H1 (cell line): ENCODE measurements at places on chromosomes 1 and 21. TPM values are rescaled to one million over a fixed set of nuclear protein-coding genes. Genes with fewer than 3 reads are reported as not detected.

DNA sequence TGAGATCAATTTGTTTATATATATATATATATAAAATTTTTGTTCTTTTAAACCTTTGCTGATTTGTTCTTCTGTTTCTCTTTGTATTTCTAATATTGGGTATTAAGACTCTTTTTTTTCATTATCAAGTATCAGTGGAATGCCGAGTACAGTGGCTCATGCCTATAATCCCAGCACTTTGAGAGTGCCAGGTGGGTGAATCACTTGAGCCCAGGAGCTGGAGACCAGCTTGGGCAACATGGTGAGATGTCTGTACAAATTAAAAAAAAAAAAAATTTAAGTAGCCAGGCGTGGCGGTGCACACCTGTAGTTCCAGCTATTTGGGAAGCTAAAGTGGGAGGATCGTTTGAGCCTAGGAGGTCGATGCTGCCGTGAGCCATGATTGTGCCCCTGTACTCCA is 67.1 kb downstream of the MAST2 start:
- no peak for DNase-seq
- H3K27ac ChIP-seq: no peak overlapping the region
- no peaks in the 10 kb centered on the region for H3K4me1 ChIP-seq
- no peak overlapping the region for H3K4me3 ChIP-seq
- no peaks in the 10 kb centered on the region for H3K27me3 ChIP-seq
- H3K36me3 ChIP-seq: no peaks in the 10 kb centered on the region

DNA sequence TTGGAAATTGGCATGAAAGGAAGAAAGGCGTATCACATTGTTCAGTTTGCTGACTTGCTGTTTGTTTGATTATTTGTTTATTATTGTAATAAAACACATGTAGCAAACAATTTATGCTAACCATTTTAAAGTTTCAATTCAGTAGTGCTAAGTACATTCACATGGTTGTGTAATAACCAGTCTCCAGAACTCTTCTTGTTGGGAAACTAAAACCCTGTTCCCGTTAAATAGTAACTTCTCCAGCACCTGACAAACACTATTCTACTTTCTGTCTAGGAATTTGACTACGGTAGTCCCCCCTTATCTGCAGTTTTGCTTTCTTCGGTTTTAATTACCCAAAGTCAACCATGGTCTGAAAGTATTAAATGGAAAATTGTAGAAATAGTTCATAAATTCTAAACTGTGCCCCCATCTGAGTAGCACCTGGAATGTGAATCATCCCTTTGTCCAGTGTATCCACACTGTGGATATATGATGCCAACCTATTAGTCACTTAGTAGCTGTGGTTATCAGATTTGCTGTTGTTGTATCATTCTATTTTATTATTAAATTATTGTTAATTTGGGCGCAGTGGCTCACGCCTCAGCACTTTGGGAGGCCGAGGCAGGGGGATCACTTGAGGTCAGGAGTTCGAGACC is 5.5 kb downstream of the MORC3 start:
- H3K27me3 ChIP-seq: no peaks in the 10 kb centered on the region
- DNase-seq: no peak
- H3K36me3 ChIP-seq: no peaks in the 10 kb centered on the region

- H3K36me3 ChIP-seq: no peaks in the 10 kb centered on the region
- DNase-seq: no peak
- no peak overlapping the region for H3K27ac ChIP-seq
These were observed 12.5 kb upstream of the HNRNPR start for GRCh38 chr1:23356471-23357137.

GRCh38 chr1:25948641-25949040 is 42.4 kb upstream of the STMN1 start:
- no peak overlapping the region for H3K4me3 ChIP-seq
- no peak for DNase-seq
- no peaks in the 10 kb centered on the region for H3K4me1 ChIP-seq
- no peaks in the 10 kb centered on the region for H3K36me3 ChIP-seq
- H3K27me3 ChIP-seq: no peaks in the 10 kb centered on the region

DNA sequence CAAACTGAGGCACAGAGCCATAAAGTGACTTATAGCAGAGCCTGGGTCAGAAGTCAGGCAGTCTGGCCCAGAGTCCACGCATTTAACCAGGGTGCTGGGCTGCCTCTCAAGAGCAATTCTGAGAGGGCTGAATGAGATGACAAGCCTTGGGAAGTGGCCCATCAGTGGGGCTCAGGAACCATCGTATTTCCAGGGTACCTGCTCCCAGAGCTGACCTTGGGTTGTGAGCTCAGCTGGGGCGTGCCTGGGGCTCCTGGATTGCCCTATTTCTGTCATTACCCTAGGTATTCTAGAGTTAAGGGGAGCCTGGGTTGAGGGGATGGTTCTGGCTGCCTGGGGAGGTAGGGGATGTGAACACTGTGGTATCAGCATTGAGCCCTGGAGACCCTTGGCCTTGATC is 49.4 kb downstream of the LGR6 start:
- peaks cover 5% of the 10 kb centered on the region for H3K4me1 ChIP-seq
- no peak overlapping the region for H3K27ac ChIP-seq
- no peak overlapping the region for H3K4me3 ChIP-seq
- H3K27me3 ChIP-seq: no peaks in the 10 kb centered on the region
- DNase-seq: no peak

DNA sequence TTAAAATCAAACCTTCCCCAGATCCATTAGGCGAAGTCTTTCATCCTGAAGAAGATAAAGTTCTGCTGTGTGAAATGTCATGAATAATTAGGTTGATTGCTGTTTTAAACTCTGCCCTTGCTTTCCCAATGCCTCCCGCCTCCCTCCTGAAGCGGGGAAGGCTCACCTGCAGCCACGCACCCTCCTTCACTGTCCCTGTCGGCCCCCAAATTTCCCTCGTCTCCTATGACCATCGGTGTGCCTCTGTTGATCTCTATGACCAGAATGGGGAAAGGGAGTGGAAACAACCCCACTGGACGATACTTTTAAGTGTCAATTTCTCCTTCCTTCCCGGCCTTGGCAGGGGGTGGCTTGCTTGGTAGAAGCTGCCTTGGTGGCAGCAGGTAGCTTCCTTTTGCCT is 35.1 kb downstream of the LHX4 start:
- no peaks in the 10 kb centered on the region; the same call in 1 of the 2 replicates for H3K27me3 ChIP-seq
- H3K27ac ChIP-seq: no peak overlapping the region
- H3K4me1 ChIP-seq: peaks cover 12% of the 10 kb centered on the region; the same call in 1 of the 2 replicates
- H3K4me3 ChIP-seq: no peak overlapping the region

- no peak overlapping the region for H3K27ac ChIP-seq
- H3K27me3 ChIP-seq: peaks cover 11% of the 10 kb centered on the region
- H3K4me1 ChIP-seq: peaks cover 13% of the 10 kb centered on the region
- DNase-seq: no peak
- no peaks in the 10 kb centered on the region for H3K36me3 ChIP-seq
- H3K4me3 ChIP-seq: no peak overlapping the region
These were observed 2.7 kb downstream of the COLGALT2 start for GRCh38 chr1:184034761-184035379.

DNA sequence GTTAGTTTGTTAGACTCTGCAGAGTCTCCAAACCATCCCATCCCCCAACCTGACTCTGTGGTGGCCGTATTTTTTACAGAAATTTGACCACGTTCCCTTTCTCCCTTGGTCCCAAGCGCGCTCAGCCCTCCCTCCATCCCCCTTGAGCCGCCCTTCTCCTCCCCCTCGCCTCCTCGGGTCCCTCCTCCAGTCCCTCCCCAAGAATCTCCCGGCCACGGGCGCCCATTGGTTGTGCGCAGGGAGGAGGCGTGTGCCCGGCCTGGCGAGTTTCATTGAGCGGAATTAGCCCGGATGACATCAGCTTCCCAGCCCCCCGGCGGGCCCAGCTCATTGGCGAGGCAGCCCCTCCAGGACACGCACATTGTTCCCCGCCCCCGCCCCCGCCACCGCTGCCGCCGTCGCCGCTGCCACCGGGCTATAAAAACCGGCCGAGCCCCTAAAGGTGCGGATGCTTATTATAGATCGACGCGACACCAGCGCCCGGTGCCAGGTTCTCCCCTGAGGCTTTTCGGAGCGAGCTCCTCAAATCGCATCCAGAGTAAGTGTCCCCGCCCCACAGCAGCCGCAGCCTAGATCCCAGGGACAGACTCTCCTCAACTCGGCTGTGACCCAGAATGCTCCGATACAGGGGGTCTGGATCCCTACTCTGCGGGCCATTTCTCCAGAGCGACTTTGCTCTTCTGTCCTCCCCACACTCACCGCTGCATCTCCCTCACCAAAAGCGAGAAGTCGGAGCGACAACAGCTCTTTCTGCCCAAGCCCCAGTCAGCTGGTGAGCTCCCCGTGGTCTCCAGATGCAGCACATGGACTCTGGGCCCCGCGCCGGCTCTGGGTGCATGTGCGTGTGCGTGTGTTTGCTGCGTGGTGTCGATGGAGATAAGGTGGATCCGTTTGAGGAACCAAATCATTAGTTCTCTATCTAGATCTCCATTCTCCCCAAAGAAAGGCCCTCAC is at the start of gene OLIG2:
Gene OLIG2 (plus strand): TSS at position 447 of the 954 bp plus-strand sequence. CDS start 928 bp downstream, outside the sequence.
- H3K4me3 ChIP-seq: peak within 1 kb of the TSS; percentile 54
- peaks cover 99% of the 10 kb centered on the region for H3K27me3 ChIP-seq
- H3K27ac ChIP-seq: no peak within 1 kb of the TSS
- H3K4me1 ChIP-seq: peaks cover 25% of the 10 kb centered on the region
- DNase-seq: peak; percentile 93

DNA sequence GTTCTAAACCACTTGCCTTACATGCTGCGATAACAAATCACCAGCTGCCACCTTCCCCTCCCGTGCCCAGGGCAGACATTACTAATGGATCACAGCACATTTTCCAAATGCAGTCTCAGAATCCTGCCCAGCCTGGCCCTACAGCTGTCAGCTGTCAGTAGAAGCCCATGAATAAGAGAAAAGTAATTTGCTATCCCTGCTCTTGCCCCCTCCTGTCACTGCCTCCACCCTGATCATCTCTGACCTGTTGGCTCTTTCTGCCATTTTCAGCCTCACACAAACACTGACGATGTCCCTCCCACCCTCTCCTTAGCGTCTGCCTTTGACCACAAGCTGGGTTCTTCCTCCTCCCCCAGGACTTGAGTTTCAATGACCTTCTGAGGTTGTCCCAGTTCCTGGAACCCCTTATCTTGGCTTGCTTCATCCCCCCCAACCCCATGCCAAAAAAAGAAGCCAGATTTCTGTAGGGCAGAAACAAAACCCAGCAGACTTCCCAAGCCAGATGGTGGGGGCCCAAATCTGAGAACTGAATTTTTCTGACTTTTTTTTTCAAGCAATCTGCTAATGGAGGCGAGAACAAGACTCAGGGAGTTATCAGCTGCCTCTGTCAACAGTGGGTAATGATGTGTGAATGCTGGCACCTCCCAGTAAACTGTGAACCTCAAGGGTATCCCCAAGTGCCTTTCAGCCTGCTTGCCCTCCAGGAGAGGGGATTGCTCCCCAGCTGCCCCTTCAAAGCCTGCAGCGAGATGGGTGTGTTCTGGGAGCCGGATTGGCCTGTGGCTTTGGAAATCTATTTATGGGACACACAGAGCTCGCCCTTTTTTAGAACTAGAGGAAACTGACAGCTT is 216.5 kb upstream of the VAMP3 start:
- no peaks in the 10 kb centered on the region for H3K27me3 ChIP-seq
- no peak overlapping the region for H3K27ac ChIP-seq
- H3K4me1 ChIP-seq: no peaks in the 10 kb centered on the region
- H3K36me3 ChIP-seq: no peaks in the 10 kb centered on the region
- DNase-seq: no peak

GRCh38 chr1:63320022-63320721 is 2.2 kb upstream of the FOXD3 start:
- peaks cover 14% of the 10 kb centered on the region for H3K4me1 ChIP-seq
- DNase-seq: no peak
- H3K4me3 ChIP-seq: peak overlapping the region; percentile 57

DNA sequence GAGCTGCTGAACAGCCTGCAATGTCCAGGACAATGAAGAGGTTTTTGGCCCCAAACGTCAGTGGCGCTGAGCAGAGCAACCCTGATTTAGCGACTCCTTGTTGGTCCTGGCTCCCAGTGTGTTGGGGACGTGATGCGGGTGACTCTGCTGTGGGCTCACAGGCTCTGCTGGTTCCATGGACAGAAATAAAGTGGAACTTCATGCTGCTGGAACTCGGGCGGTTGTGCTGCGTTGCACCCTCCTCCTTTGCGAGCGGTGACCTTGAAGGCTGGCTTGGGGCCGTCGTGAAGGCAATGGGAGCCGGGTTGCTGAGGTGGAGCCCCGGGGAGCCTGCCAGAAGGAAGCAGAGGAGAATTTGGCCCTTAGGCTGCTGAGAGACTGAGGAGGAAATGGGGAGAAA is 122.6 kb upstream of the C1orf174 start:
- H3K27me3 ChIP-seq: no peaks in the 10 kb centered on the region
- H3K4me1 ChIP-seq: no peaks in the 10 kb centered on the region
- no peaks in the 10 kb centered on the region for H3K36me3 ChIP-seq
- no peak overlapping the region for H3K4me3 ChIP-seq
- DNase-seq: no peak

DNA sequence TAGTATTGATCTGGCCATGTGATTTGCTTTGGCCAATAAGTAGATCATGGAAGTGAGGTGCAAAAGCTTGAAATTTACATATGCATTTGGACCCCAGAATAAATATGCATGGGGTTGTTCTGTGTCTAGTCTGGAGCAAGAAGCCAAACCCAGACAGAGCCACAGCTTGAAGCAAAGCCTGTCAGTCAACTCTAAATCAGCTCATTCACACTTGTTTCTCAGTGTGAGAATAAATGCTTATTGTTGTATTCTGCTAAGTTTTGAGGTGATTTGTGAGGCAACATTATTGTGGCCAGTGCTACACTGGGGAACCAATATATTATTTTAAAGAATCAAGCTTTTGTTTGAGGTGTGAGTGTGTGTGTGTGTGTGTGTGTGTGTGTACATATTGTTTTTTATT is 12.2 kb upstream of the PGLYRP3 start:
- DNase-seq: no peak
- no peaks in the 10 kb centered on the region for H3K4me1 ChIP-seq
- H3K27ac ChIP-seq: no peak overlapping the region

- no peak overlapping the region for H3K27ac ChIP-seq
- H3K27me3 ChIP-seq: no peaks in the 10 kb centered on the region
These were observed 62.7 kb downstream of the CASZ1 start for GRCh38 chr1:10733474-10734366.

GRCh38 chr1:180194546-180195207 is 35.4 kb upstream of the LHX4 start:
- H3K27me3 ChIP-seq: no peaks in the 10 kb centered on the region
- peaks cover 10% of the 10 kb centered on the region for H3K36me3 ChIP-seq
- H3K4me1 ChIP-seq: peaks cover 1% of the 10 kb centered on the region; the same call in 1 of the 2 replicates

The ISG15 gene
- total RNA-seq: 27.7 and 29.3 TPM in 2 replicates

The RNU1-4 gene
- 1,303 and 1,497 TPM in 2 replicates for total RNA-seq

The LCE2A gene
- total RNA-seq: not detected in 2 replicates

The SLC22A15 gene
- total RNA-seq: 3.3 and 3.7 TPM in 2 replicates
